Neuronal stem cell (in vitro differentiated cells): ENCODE measurements at places on chromosomes 16 and 17.

GRCh38 chr16:5016967-5017677 lies 16.6 kb downstream of the NAGPA start:
- no peak for DNase-seq

DNA sequence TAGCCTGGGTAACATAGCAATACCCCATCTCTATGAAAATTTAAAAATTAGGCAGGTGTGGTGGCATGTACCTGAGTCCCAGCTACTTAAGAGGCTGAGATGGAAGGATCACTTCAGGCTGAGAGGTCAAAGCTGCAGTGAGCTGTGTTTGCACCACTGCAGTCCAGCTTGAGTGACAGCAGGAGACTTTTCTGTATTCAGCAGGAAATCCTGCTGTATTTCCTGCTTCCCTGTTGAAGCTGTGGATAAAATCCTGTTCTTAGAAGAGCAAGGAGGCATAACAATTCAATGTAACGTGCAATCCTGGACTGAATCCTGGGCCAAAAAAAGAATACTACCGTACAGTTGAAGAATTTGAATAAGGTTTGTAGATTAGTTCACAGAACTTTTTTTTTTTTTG lies 62.2 kb downstream of the FBXL20 start:
- DNase-seq, result no peak

GRCh38 chr17:82989881-82990280 lies 89.5 kb upstream of the METRNL start:
- DNase-seq, result no peak

- no peak for DNase-seq
Measured at GRCh38 chr17:51611585-51611984, 351.2 kb downstream of the UTP18 start.

DNA sequence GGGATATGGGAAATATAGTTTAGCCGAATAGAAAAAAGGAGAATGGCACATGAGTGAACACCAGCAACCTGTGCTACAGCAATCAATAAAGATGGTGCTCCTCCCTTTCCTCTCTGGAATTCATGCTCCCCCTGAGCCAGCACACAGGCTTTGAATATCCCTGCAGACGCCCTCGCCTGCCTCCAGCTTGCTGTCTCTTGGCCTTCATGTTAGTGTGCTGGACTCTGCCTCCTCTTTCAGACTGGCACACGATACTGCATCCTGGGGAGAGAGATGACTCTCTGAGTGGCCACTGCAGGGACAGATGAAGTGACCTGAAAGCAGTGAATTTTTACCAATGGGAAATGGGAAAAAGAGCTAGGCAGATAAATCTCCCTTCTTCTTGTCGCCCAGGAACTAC lies 498.6 kb upstream of the SALL1 start:
- DNase-seq, result no peak
